Muscle of leg (tissue), 16 donors: ENCODE measurements at places on chromosomes 4 and X. TPM values are rescaled to one million over a fixed set of nuclear protein-coding genes. Genes with fewer than 3 reads are reported as not detected.

- peak; percentile 85 for DNase-seq
Measured at GRCh38 chr4:61204353-61205060, 4.4 kb downstream of the ADGRL3 start.

DNA sequence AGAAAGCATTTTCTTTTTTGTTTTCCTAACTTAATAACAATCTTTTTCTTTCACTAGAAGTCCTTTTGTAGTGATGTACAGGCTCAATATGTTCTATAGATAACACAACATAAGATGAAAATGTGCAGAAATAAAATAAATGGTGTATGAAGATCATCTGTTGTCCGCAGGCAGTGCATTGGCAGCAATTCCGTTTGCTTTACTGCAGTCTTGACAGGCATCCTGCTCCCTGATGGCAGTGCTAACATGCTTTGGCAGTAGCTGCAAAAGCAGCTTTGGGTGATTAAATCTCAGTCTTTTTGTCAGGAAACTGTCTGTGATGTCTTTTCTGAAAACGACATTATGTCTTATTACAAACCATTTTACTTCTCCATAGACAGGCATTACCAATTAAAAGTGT, 131.4 kb downstream of the TRAM1L1 start:
- DNase-seq = no peak

DNA sequence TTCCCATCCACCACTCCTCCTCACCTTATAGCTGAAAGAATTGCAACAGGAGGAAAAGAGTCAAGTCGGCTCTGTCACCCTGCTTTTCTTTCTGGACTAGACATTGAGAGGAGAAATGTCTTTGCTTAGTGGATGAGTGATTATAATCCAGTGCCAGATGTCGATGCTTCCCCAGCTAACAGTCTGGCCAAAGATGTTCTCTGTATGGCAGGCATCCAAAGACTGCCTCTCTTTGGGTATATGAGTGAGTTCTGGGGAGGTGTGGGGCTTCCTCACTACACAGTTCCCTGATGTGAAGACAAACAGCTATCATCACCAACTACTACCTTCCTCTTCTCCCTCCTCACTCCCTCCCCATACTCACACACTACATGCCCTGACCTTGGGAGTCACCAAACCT, 90.9 kb downstream of the COMMD8 start:
- no peak for DNase-seq

DNA sequence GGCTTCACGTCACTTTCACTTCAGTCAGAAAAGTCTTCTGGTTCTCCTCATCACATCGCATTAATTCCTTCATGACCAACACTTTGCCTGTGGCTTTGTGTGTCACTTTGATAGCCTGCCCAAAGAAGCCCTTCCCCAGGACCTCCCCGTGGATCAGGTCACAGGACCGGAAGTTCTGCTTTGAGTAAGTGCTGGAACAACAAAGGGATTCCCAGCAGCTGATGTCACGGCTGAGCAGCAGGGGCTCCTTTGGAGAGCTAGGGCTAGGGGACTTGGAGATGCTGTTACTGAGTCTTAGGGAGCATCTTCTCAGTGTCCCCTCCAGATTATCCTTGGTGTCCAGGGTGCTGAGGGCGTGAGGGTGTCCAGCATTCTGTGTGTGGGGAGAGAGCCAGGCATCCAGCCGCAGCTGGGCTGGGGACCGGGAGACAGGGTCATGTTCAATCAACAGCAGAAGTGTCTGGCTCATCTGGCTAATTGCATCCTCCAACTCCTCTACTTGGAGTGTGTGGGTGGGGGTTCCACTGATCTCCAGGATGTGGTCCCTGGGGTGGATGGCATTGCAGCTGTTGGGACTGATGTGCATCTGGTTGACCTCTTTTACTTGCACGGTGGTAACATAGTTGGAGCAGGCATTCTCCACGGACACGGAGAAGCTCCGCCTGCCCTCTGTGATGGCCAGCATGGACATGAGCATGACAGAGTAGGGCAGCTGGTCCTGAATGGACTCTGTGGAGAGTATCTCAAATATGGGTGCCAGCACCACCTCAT, 39.2 kb upstream of the ARHGAP6 start:
- DNase-seq = peak; percentile 11

- no peak for DNase-seq
Measured at GRCh38 chr4:110371016-110371770, 104.8 kb upstream of the ENPEP start.

DNA sequence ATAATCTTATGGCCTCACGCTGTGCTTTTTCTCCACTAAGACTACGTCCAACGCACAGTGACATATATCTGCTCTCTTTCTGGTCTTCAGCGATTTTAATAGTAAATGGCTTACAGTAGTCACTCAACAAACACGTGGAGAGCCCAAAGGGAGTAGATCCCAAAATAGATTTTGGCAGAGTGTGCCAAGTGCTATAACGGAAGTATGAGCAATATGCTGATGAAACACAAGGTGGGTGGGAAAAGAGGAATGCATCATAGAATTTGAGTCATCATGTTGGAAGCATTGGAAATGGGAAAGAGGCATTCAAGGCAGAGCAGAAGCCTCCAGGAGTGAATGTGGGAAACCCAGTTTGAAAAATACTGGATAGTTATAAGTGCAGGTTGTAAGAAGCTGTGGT, 129.1 kb upstream of the LDB2 start:
- DNase-seq = peak; percentile 56

GRCh38 chrX:130393451-130394074, 8.1 kb upstream of the GPR119 start:
- peak; percentile 38 for DNase-seq

GRCh38 chr4:74016068-74016467, 17.6 kb upstream of the CXCL5 start:
- DNase-seq = no peak

DNA sequence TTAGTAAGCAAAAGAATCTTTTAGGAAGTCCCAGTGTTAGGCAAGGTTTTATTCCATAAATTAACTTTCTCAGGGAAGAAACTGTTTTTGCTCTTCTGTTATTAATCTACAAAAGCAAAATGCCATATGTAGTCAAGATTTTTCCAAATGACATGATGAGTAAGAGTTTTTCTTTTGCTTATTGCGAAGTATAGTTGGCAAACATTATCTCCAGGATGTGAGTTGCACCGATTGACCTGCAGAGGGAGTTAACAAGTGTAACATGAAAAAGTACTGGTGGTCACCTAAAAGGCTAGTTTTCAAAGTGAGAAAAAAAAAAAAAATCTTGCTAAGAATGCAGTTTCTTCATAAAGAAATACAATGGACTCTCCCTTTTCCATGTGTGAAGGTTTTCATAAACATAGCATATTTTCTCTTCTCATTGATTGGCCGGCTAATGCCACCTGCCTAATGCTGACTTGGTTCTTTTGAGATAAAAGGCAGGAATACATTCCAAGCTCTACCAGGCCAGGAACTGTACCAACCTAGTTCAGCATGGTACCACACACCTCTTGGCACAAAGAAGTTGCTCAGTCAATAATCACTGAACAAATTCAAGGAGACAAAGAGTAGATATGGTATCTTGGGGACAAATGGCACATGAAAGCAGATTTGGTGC, 100.2 kb downstream of the LNX1 start:
- DNase-seq = peak; percentile 93

DNA sequence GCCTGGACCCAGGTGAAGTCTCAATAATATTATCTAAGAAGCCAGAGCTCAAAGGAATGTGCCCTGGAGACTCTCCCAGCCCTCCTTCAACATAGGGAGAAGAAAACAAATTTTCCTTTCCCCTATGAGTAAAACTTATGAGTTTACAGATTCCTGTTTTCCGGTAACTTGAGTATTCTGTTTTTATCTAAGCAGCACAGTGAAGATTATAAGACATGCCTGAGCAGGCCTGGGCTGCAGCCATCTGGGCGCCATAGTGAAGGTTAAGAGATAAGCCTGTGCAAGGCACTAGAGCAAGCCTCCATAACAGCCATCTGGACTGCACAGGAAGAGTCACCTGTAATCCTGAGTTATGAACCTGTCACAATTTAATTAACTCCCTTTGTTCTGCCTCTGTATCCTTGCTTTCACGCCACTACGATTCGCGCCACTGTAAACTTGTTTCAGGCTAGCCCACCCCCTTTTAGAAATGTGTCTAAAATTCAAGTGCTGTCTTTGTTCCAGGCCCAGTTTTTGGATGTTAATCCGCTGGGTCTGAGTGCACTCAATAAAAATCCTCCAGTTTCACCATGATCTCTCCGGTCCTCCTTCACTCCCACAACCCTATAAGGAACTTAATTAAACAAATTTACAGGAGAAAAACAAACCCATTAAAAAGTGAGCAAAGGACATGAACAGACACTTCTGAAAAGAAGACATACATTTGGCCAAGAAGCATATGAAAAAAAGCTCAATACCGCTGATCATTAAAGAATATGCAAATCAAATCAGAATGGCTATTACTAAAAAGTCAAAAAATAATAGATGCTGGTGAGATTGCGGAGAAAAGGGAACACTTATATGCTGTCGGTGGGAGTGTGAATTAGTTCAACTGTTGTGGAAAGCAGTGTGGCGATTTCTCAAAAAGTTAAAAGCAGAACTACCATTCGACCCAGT, 189.5 kb downstream of the APBB2 start:
- DNase-seq = no peak

- no peak for DNase-seq
Measured at GRCh38 chrX:135213200-135213844, 38.5 kb upstream of the ETDA start.

DNA sequence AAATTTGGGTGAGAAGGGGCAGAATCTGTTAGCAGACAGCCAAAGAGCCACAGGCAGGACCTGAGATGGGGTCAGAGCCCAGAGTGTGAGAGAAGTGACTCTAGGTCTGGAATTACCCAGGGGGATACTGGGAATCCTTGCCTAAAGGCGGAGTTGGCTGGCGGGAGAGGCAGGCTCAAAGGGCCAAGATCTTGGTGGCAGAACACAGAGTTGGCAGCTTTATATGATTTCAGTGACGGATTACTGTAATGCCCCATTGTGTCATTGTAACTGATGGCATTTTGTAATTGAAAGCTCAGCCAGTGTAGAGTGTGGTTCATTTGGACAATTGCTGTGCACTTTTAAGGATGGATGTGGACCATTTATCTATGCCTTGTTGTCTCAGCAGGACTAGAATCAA, 77.3 kb downstream of the SMIM20 start:
- no peak for DNase-seq

GRCh38 chr4:41060352-41061334, 153.7 kb downstream of the APBB2 start:
- peak; percentile 75 for DNase-seq

DNA sequence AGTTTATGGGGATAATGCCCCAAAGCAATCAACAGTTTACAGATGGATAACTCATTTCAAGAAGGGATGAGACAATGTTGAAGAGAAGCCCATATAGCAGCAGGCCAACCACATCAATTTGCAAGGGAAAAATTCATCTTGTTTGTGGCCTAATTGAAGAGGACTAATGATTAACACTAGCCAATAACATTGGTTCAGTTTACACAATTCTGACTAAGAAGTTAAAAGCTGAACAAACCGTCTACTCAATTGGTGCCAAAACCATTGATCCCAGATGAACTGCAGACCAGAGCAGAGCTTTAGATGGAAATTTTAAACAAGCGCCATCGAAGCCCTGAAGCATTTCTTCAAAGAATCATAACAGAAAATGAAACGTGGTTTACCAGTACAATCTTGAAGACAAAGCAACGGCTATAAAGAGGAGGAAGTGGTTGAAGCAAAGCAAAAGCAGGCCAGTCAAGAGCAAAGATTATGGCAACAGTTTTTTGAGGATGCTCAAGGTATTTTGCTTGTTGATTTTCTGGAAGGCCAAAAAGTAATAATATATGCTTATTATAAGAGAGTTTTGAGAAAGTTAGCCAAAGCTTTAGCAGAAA, 20.5 kb upstream of the BLTP1 start:
- no peak for DNase-seq

- DNase-seq = no peak
Measured at GRCh38 chr4:54101190-54102041, 1.5 kb downstream of the GSX2 start.

GRCh38 chrX:22118161-22118830, 86.2 kb downstream of the PHEX start:
- DNase-seq = no peak

- DNase-seq = peak; percentile 65
Measured at GRCh38 chr4:54067166-54067565, 2.8 kb upstream of the CHIC2 start.

GRCh38 chr4:13212936-13213335, 271.2 kb downstream of the RAB28 start:
- peak; percentile 80 for DNase-seq

- no peak for DNase-seq
Measured at GRCh38 chrX:136866337-136867095, 14.0 kb downstream of the RBMX start.

GRCh38 chr4:112766422-112766821, 129.5 kb downstream of the LARP7 start:
- DNase-seq = peak; percentile 69

- no peak for DNase-seq
Measured at GRCh38 chr4:108535757-108536156, 84.6 kb upstream of the RPL34 start.

Gene PWWP3B
- 21.6 TPM for polyA plus RNA-seq

Gene HTN1
- not detected for polyA plus RNA-seq

Gene SLC25A4
- polyA plus RNA-seq = 61.0 TPM

Gene APBB2
- polyA plus RNA-seq = 42.1 TPM

Gene AWAT2
- polyA plus RNA-seq = not detected

Gene COX7B2
- not detected for polyA plus RNA-seq

Gene ATOH1
- not detected for polyA plus RNA-seq

Gene CSAG1
- polyA plus RNA-seq = not detected

Gene PCDH10
- 0.41 TPM for polyA plus RNA-seq

Gene C4orf50
- 0.02 TPM for polyA plus RNA-seq

Gene FAM9C
- polyA plus RNA-seq = 0.15 TPM

Gene OTC
- polyA plus RNA-seq = not detected

Gene CT45A7
- not detected for polyA plus RNA-seq

Gene CDS1
- polyA plus RNA-seq = 0.23 TPM

Gene GAGE12E
- not detected for polyA plus RNA-seq

Gene GAGE12D
- polyA plus RNA-seq = not detected
